ENCODE measurements at places on chromosomes 7 and 10.

GRCh38 chr7:44063894-44064651, 1.3 kb downstream of the PGAM2 start:
- no peak for DNase-seq

DNA sequence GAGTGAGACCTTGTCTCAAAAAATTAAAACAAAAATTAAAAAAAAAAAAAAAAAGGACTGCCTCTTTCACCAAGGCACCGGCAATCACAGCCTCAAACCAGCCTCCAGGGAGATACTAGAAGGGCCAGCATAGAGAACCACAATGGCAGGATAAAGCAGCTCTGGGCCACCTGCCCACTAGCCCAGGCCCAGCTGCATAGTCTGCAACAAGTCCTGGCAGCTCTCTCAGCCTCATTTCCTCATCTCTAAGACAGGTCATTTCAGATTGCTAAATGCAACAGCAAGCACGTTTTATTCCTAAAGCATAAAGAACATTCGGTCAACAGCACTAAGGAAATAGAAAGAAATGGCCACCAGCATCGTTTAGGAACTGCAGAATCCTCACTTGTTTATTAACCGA, 28.8 kb downstream of the XPNPEP1 start:
- no peak for DNase-seq

DNA sequence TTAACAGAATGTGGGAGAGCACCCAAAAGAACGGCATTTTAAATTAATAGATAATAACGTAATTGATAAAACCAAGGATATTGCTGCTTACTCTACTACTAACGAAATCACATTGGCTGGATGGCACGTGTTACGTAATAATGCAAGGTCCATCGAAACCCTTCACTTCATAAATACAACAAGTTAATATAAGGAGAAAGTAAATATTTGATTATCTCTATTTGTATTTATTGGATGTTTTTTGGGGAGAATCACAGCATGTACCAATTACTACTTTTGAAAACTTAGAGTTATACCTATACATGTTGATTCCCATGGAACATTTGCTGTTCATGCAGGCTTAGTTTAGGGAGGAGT, 1.6 kb downstream of the PRKG1 start:
- no peak for DNase-seq

- peak; percentile 5 for DNase-seq
Observed at GRCh38 chr7:1742555-1743303, 72.7 kb downstream of the ELFN1 start.

DNA sequence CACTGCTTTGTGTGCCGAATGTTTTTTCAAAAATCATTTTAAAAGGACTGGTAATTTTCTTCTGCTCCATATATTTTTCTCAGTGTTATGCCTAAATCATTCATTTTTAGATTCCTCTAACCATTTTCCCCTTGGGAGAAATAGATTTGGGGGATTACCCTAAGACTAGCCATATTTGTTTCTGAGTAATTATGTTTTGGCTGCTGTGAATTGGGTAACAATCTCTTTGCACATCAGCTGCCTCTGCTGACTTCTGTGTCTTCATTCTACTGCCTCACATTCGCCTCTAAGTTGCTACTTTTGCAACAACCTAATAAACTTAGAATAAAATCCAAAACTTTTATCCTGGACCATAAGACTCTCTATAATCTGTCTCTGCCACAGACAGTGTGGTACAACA, 18.5 kb upstream of the MRC1 start:
- DNase-seq, result no peak

- DNase-seq, result no peak
Observed at GRCh38 chr7:23714150-23714464, 4.1 kb downstream of the STK31 start.

DNA sequence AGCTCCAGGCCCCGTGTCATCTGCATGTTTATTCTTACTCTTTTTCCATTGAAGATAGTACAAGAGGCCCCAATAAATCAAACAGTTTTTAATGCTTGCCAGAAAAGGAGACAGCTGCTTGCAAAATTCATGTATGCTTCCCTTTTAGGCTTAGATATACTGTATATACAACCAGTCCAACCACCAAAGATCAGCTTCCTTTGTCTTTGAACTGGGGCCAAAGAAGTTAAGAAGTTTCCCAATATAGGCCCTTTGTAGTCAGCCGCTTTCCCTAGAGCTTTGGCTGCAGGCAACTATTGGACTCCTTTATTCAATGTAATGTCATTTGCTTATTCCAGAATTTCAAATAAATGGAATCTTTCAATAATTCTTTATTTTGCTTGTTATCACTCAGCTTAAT, 1395.0 kb downstream of the GATA3 start:
- DNase-seq, result no peak

- DNase-seq, result no peak
Observed at GRCh38 chr10:46292573-46293023, 5.8 kb downstream of the ANTXRL start.

DNA sequence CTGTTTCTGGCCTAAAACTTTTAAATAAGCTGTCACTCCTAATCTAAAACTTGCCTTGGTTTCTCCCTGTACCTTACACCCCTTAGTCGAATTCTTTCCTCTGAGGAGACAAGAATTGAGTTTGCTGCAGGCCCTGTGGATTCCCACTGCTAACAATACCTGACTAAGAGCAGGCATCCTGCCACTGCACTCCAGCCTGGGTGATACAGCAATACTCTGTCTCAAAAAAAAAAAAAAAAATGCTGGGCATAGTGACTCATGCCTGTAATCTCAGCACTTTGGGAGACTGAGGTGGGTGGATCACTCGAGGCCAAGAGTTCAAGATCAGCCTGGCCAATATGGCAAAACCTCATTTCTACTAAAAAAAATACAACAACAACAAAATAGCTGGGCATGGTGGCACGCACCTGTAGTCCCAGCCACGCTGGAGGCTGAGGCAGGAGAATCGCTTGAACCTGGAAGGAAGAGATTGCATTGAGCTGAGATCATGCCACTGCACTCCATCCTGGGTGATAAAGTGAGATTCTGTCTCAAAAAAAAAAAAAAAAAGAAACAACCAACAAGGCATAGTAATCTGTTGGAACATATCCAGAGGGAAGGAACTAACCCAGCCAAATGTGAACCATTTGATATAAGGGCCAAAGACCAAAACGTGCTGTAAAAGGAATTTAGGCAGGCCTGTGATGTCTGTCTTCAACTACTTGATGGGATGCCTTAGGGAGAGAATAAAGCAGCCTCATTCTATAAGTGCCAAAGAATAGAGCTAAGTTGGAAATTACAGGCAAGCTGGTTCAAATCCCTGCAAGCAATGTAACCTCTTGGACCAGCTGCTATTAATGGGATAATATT, 732.7 kb upstream of the AUTS2 start:
- no peak for DNase-seq

GRCh38 chr10:33534416-33534815, 199.9 kb upstream of the NRP1 start:
- DNase-seq, result no peak

DNA sequence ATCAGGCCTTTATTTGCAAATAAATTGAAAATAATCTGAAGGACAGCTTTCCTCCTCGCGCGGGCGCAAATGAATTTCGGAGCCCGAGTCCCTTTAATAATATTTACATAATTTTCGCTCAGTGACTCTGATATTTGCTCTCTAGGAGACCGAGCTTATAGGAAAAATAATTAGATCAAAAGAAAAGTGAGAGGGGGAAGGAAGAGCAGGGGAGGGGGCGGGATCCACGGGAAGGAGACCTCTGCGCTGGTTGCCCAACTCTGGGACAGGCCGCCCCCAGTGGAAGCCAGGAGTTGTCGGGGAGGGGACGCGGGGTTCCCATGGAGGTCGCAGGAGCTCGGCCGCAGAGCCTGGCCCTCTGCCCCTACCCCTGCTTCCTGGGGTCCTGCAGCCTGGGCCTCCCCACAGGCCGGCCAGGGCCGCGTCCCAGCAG, 5.8 kb downstream of the UNCX start:
- DNase-seq, result no peak

DNA sequence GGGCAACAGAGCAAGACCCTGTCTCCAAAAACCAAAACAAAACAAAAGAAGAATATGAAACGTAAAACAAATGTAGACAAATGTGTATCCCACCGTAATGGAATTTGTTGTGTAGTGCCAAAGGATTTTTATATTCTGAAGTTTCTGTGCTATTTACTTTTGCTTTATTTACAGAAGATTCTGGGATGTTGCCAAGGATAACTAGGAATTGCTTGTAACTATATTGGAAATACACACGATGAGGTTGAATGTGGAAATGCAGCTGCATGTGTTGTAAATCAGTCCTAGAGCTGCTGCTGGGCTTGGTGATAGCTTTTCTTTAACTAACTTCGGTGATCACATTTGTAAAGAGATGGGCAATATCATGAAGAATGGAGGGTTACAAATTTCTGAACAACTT, 39.5 kb downstream of the GALNT17 start:
- no peak for DNase-seq

GRCh38 chr7:55536619-55537457, 35.5 kb downstream of the VOPP1 start:
- no peak for DNase-seq

- DNase-seq, result no peak
Observed at GRCh38 chr10:14602807-14603533, 171.7 kb downstream of the FAM107B start.

DNA sequence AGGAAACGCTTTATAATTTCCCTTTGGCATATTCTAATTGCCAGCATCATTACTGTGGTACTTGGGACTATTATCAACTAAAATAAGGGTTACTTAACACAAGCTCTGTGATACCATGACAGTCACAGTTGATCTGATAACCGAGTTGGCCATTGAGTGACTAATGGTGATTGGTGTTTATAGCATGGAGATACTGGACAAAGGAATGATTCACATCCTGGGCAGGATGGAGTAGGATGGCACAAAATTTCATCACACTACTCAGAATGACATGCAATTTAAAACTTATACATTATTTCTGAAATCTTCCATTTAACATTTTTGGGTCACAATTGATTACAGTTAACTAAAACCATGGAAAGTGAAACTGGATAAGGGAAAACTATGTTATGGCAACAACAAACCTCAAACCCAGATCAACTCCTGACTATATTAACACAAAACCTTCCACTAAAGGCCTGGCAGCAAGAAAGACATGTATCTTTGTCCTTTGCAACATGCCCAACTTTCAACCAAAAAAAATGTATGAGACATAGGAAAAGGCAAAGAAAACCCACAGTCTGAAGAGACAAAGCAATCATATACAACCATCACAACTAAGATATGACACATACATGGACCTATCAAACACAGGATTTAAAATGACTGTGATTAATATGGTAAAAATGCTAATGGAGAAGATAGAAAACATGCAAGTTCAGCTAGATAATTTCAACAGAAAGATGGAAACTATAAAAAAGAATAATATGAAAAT, 208.5 kb upstream of the NRP1 start:
- DNase-seq, result no peak

DNA sequence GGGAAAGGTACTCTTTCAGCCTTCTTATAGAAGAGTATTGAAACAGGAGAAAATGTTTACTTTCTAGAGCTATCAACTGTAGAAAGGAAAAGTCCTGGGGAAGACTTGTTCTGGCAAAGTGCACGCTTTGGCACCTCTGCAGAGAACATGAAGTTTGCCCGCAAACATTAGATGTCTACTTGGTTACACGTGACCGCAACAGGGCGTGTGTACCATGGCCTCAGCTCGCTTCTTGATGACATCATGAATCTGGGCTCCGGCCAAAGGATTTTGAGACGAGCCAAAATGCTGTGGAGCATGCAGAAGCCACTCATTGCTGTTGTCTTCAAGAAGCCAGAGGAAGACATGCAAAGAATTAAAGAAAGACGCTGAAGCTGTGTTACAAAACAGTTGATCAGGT, 8.6 kb upstream of the TAS2R60 start:
- DNase-seq, result no peak

- DNase-seq, result no peak
Observed at GRCh38 chr7:150373049-150373801, 4.6 kb downstream of the REPIN1 start.

GRCh38 chr10:58367069-58367468, 18.1 kb upstream of the TFAM start:
- DNase-seq, result no peak

- no peak for DNase-seq
Observed at GRCh38 chr10:73099141-73099540, 2.5 kb upstream of the P4HA1 start.

DNA sequence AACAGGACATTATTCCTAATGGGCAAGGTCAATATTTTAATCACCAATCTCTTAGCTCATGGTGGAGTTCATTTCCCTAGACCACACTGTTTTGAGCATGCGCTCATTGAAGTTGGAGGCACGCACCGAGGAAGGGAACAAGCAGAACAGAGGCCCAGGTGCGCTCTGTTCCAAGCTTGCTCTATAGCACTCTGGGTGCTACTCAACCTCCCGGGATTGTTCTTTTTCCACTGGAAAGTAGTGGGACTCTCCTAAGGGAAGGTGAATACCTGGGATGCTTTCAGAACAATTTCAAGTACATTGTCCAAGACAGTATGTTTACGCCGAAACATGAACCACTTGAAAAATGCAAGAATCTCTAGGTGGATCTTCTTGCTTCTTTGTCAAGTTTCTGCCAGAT, 16.2 kb downstream of the PLXNA4 start:
- no peak for DNase-seq

GRCh38 chr7:70574970-70575799, 556.8 kb upstream of the GALNT17 start:
- DNase-seq, result no peak

GRCh38 chr7:936386-937054, 18.0 kb downstream of the ADAP1 start:
- peak; percentile 53 for DNase-seq

DNA sequence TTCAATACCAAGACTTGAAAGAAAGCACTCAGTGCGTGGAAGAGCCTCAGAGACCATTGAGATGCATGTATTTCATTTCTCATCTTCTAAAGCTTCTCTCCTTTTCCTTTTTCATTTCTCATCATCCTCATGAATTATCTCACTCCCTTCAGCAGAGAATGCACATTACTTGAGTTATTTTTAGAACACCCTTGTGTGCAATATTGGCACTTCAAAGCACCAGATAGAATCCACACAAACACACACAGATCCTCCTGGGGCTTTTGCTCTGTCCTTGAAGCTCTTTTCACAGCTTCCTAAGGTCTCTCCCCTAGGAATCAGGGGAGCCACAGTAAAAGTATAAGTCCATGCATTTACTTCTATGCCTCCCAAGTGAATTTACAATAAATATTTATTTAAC, 18.3 kb downstream of the DGKI start:
- no peak for DNase-seq

GRCh38 chr10:3072641-3073360, 5.5 kb downstream of the PFKP start:
- no peak for DNase-seq

- DNase-seq, result no peak
Observed at GRCh38 chr7:114976666-114977065, 54.8 kb downstream of the MDFIC start.

DNA sequence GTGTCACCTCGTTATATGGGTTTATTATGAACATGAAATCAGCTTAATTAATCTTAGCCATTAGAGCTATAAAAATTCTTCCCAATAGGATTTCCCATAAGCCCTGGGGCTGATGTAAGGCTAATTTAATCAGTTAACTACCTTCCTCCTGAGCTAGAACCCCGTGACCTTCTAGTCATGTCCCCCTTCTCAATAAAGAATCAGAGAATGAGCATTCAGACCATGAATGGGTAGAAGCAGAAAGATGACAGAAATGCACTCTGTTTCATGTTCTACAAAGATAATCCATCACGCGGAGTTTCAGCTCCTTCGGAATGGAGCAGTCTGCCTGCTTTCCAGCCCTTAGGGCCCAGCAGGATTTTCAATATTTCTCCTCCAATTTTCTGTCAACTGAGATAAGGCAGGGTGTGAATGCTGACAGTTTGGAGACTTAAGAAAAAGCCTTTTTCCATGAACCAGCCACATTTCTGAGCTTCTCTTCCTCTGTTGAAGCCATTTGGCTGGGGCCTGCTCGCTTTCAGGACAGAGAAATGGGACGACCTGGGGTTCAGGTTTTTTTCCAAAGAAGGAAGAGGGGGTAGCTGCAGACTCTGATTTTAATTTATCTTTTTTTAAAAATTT, 211.0 kb downstream of the NEBL start:
- no peak for DNase-seq

Measured in CD4-positive, alpha-beta T cell treated with Interleukin-4 for 4 hours (primary cell).